ENCODE measurements at places on chromosomes 5 and 9.

DNA sequence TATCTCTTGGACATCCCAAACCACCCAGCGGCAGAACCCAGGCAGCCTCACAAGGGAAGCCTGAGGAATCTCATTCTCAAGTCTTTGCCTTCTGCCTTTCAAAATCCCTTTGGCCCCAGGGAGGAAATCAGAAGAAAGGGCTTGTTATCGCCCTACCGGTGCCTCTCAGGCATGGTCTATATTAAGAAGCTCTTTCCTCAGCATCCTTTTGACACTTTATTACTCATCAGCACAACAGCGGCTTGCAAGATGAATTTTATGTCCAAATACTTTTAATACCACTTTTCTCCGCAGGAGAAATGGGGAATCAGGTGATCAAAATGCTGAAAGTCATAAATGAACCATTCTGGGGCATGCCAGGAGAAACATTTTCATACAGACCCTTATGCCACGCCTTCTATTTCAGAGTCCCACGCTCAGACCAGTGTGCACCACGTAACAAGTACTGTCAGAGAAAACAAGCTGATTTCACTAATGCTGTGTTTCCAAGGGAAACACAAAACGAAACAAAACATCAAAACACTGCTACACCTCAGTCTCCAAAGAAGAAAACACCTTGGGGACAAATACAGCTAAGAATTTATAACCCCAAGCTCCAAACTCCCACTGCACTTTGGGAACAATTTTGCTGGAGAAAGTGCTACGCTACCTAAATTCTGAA, 30.0 kb downstream of the RAPGEF1 start:
- DNase-seq, result no peak

GRCh38 chr5:180387798-180388197, 34.7 kb upstream of the GFPT2 start:
- no peak for DNase-seq

DNA sequence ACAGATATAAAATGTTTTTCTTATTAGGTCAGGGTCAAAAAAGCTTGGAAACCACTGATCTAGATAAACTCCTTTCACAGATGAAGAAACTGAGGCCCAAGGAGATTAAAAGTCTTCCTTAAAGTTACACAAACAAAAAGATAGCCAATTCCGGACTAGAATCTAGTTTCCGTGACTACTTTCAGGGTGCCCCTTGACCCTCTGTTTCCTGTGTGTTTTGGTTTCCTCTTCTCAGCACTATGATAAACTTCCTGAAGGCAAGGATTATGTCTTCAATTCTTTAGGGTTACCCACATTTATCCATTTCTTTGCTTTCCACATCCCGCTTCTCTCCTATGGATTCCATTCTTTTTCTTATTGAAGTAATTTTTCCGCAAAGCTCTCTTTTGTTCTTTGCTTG, 83.1 kb downstream of the ADAMTS12 start:
- no peak for DNase-seq

DNA sequence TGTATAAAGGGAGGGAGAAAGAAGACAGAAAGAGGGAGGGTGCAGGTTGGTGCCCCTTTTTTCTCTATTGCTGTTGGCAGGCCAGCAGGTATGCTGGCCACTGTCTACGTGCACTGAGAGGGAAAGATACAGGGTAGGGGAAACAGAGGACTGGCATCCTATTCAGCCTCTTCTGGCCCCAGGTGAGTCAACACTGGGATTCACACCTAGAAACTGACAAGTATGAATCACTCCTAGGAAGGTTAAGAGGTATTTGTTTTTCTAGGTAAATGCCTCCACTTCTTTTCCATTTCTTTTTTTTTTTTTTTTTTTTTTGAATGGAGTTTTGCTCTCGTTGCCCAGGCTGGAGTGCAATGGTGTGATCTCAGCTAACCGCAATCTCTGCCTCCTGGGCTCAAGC, 2.8 kb upstream of the UBAP1 start:
- no peak for DNase-seq

GRCh38 chr9:107435415-107435814, 54.2 kb downstream of the KLF4 start:
- no peak for DNase-seq

GRCh38 chr9:31390403-31391025, 993.9 kb upstream of the ACO1 start:
- no peak for DNase-seq

GRCh38 chr9:94654165-94654894, 15.0 kb upstream of the FBP1 start:
- no peak for DNase-seq

- no peak for DNase-seq
Measured at GRCh38 chr9:87678650-87679355, 47.1 kb upstream of the CTSL start.
